Stimulated activated naive CD8-positive, alpha-beta T cell treated with anti-CD3 and anti-CD28 coated beads, Interleukin-15, Interleukin-2, amounts not matched to agents 100 U/mL and 50 U/mL, for 24 hours (primary cell): ENCODE measurements at places on chromosomes 1 and 21.

DNA sequence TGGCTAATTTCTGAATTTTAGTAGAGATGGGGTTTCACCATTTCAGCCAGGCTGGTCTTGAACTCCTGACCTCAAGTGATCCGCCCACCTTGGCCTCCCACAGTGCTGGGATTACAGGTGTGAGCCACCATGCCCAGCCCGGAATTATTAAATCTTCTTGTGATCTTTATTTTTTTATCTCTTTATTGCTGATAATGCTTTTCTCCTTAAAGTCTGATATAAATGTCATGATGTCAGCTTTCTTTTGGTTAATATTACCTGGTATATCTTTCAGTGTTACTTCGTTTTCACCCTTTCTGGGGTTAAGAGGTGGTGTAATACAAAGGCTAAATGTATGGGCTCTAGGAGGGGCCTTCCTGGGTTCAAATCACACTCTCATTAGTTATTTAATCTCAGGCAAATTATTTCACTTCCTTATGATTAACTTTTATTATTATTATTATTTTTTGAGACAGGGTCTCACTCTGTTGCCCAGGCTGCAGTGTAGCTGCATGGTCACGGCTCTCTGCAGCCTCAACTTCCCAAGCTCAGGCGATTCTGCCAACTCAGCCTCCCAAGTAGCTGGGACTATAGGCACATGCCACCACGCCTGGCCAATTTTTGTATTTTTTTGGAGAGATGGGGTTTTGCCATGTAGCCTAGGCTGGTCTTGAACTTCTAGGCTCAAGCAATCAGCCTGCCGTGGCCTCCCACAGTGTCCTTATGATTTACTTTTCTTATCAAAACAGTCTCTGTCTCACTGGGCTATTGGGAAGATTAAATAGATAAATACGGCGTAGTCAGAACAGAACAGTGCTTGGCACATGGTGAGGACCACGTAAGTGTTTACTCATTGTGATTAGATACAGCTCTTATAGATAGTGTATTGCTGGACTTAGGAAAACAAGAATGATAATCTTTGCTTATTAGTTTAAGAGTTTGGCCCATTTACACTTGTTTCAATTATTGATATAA lies 216.5 kb downstream of the URB2 start:
- DNase-seq = no peak

- no peak for DNase-seq
Observed at GRCh38 chr21:33205476-33205875, 24.3 kb upstream of the IFNAR2 start.

GRCh38 chr1:163107655-163108054 lies 38.5 kb downstream of the RGS4 start:
- DNase-seq = no peak

- DNase-seq = no peak
Observed at GRCh38 chr1:17648457-17649145, 106.5 kb upstream of the ACTL8 start.

DNA sequence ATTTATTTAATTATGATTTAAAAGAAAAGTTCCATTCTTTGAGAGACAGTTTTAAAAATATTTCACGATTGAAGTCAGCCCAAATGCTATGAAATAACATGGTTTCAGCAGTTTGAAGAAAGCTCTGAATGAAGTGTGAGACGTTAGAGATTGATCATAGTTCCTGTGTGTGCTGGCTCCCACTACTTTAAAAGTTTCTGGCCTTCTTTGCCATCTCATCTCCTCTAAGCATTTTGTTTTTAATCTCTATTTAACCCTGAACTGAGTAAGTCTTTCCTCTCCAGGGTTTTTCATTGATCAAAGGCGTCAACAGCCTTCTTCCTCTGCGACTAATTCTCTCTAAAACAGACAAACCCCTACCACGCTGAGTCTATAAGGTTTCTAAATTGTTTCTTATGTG lies 225.3 kb upstream of the B3GALT2 start:
- DNase-seq = no peak

- peak; percentile 91 for DNase-seq
Observed at GRCh38 chr1:150561974-150562445, 12.8 kb downstream of the ADAMTSL4 start.

- no peak for DNase-seq
Observed at GRCh38 chr1:99657213-99658030, 11.5 kb downstream of the PALMD start.
